ENCODE measurements at places on chromosomes 1 and 21.

GRCh38 chr1:206905295-206906164 is 8.3 kb downstream of the IL24 start:
- no peak for DNase-seq

- DNase-seq, result no peak
Observed at GRCh38 chr1:193417945-193418744, 231.7 kb upstream of the B3GALT2 start.

DNA sequence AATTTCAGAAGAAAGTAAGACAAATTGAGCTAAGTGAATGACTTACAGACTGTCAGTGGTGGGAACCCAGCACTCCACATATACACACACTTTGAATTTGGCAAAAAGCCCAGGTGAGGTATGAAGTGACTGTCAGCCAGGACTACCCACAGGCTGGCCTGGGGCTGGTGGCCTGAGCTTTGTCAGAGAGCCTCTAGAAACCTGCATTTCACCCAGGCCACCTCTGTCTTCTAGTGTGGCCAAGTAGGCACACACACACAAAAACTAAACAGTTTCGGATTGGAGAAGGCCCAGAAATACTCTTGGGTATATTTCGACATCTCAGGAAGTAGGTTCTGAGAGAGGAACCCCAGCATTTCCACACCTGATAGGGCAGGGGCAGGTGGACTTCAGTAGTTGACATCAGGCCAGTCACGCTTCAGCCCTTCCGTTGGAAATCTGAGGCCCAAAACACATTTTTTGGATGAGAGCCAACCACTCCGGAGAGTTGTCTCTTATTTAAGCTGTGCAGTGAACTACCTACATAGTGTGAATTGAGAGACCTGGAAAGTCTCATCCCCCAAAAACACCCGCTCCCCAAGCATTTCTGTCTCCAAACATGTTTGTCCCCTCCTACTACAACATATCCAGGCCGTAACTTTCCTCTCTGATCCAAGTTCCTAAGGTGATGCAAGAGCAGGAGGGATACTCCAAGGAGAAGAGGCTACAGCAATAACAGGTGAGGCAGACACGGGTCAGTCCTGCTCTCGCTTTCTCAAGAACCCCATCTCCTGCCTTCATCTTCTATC is 167.2 kb upstream of the PROX1 start:
- DNase-seq, result no peak

GRCh38 chr1:159188375-159188788 is 16.3 kb upstream of the ACKR1 start:
- no peak for DNase-seq

DNA sequence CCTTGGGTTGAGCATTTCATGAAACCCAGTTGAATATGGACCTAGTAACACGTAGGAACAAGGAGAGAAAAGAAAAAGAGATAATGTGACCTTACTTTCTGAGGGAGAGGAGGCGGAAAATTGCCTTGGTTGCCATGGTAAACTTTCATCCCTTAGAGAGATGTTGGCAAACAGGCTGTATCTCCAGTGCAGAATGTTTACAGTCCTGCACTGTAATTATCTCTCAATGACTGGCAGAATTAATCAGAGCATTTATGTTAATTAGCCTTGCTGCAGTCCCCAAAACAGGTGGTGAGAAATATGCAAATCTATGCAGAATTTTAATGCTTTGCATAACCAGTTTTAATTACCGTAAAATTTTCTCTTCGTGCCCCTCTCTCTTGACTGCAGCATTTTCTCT is 147.3 kb downstream of the CD247 start:
- no peak for DNase-seq

- DNase-seq, result no peak
Observed at GRCh38 chr1:27980216-27980845, 20.6 kb downstream of the XKR8 start.

DNA sequence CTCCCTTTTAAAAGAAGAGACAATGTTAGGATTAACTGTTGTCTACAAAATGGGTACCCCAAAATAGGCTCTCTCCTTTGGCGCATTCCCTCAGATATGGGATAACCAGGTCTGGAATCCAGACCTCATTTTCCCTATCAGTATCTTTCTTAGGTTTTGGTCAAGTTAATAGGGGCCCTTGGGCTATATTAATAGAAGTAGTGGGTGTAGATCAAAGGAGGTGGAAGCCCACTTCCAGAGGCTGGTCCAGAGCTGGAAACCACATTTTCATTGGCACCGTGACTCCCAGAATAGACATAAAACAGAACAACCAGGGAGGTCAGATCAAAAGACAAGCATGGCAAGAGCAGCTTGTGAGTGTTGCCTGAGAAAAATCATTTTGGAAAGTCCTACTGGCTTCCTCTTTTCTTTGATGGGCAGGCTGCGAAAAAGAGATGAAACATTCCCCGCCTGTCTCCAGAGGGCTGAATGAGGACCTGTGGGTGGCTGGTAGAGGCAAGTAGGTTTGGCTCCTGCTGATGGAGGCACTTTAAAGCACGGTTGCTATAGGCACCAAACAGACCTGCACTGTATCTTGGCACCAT is 25.8 kb upstream of the KIF21B start:
- no peak for DNase-seq

DNA sequence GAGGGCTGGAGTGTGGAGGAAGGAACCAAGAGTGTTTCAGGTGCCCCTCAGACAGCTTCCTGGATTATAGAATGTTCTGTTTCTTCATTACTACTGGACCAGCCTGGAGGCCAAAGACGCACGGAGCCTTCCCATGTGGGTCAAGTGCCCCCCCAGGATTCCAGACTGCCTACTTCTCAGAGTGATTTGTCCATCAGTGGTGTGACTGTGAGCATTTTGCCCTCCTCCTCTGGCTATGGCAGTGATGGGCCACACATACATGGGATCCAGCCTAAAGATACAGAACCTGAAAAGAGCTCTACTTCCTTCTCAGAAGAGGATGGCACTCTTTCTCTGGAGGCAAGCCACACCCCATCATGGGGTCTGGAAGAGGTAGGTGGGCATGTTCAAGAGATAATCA is 64.9 kb downstream of the MACF1 start:
- DNase-seq, result no peak

GRCh38 chr1:79817031-79817560 is 810.6 kb upstream of the ADGRL4 start:
- no peak for DNase-seq

DNA sequence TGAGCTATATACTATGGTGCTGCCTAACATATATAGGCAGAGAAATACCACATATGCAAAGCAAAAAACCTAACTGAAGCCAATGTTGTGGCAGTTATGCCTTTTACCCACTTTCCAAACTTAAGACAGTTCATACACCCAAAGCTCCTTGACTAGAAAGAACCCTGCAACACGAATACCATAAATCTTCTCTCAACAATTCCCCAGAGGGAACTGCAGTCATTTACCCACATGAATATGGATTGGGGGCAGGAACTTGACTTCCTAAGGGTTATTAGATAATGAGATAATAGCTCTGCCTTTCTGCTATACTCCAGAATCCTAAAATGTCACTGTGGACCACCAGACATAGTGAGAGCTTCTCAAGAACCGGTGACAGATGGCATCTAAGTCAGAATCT is 2.9 kb upstream of the ASPM start:
- DNase-seq, result no peak

DNA sequence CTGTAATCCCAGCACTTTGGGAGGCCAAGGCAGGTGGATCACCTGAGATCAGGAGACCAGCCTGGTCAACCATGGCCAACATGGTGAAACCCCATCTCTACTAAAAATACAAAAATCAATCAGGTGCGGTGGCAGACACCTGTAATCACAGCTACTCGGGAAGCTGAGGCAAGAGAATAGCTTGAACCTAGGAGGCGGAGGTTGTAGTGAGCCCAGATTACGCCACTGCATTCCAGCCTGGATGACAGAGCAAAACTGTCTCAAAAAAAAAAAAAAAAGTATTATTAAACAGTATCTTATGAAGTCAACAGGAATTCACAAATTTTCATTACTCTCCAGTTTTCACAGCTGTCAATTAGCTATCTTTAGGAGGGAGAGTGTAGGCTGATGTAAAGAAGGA is 3.8 kb downstream of the ACBD6 start:
- DNase-seq, result no peak

DNA sequence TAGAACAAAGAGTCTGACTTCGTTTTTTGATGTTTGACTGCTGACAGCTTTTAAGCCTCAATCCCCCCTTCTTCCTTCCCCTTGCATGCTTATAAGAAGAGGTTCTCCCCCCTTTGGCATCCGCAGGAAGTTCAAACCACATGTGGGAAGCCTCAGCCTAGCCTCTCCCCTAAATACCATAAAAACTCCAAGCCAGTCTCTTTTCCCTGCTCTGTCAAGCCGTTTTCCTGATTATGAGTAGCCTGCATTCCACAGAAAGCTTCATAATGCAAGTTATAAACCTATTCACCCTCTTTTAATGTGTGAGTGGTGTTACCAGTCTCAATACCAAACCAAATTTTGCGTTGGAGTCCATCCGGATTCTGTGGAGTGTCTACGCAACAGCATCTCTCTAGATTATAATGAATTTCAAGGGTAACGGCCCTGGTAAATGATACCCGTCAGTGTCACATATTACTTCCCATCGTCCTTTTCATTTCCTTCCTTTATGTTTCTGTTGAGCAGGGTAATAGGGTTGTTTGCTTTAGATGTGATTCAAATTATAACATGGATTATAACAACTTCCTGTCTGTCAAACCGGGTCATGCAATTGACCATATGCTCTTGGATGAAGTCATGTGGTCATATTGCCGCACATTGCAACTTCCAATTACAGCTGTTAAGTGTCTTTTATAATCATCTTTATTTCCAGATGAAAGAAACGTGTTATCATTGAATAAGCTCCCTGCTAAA is 717.5 kb downstream of the RWDD3 start:
- no peak for DNase-seq

DNA sequence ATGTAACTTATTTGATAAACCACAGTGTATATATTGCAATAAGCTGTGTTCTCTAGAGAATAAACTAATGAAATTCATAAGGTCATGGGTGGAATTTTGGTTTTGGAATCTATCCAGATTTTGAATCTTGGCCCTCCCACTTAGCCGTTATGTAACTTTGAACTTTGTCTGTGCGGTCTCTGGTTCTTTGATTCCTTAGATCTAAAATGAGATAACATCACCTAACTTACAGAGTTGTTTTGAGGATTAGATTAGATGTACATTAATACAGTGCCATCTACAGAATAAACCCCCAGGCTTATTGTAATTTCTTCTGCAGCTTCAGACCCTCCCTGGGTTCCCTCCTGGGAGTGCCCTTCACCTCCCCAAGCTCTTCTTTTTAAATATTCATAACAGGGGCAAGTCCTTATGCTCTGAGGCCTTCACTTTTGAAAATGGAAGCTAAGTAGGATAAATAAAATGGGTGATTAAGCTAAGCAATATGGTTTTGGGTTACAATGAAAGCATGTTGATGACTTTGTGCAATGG is 124.3 kb downstream of the ATG4C start:
- no peak for DNase-seq

GRCh38 chr1:8213676-8214075 is 104.2 kb upstream of the SLC45A1 start:
- no peak for DNase-seq

DNA sequence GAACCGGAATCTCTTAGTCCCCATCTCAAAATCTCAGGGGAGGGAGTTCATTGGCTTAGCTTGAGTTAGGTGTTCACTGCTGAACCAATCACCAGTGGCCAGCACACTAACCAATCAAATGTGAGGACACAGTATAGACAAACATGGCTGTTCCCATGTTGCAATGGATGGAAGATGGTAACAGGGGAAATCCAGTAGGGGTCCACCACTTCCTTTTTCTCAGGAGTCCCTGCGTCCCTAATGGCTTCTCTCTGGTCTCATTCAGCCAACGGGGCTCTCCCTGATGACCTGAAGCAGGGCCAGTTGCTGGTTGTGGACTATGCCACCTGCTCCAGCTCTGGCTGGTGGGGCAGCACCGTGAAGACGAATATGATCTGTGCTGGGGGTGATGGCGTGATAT is 9.7 kb downstream of the CELA2B start:
- no peak for DNase-seq

Data from NCI-H1048 (cell line).